ENCODE measurements at places on chromosomes 5 and 9.

- DNase-seq, result peak; percentile 90
Measured at GRCh38 chr9:114894609-114895433, 35.6 kb downstream of the TNFSF8 start.

- no peak for DNase-seq
Measured at GRCh38 chr9:37632479-37632878, 18.3 kb upstream of the FRMPD1 start.

- DNase-seq, result no peak
Measured at GRCh38 chr5:42851481-42851880, 39.8 kb upstream of the SELENOP start.

- DNase-seq, result no peak
Measured at GRCh38 chr9:71681104-71681707, 87.1 kb downstream of the CEMIP2 start.

DNA sequence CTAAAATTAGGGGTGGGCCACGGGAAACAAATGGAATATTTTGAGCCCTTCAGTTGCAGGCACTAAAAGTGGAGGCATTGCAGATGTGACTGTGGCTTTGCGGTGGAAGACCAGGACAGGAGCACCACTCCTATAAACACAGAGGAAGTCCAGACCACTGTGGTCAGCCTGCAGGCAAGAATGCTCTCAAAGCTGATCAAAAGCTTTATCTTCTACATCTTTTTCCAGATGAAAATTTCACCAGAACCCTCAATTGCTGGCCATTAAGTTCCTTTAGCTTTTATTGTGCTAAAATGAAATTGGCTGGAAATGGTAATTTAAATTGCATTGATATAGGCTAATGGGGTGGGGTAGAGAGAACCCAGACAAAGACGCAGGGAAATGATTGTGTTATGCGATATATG is 208.8 kb downstream of the ERCC6L2 start:
- no peak for DNase-seq

- no peak for DNase-seq
Measured at GRCh38 chr5:79143684-79144379, 32.2 kb downstream of the BHMT start.

GRCh38 chr5:902129-902916 is 9.6 kb downstream of the TRIP13 start:
- no peak for DNase-seq

- no peak for DNase-seq
Measured at GRCh38 chr5:107451028-107451427, 219.7 kb downstream of the EFNA5 start.

- DNase-seq, result no peak
Measured at GRCh38 chr5:174275959-174276358, 230.5 kb downstream of the NSG2 start.

DNA sequence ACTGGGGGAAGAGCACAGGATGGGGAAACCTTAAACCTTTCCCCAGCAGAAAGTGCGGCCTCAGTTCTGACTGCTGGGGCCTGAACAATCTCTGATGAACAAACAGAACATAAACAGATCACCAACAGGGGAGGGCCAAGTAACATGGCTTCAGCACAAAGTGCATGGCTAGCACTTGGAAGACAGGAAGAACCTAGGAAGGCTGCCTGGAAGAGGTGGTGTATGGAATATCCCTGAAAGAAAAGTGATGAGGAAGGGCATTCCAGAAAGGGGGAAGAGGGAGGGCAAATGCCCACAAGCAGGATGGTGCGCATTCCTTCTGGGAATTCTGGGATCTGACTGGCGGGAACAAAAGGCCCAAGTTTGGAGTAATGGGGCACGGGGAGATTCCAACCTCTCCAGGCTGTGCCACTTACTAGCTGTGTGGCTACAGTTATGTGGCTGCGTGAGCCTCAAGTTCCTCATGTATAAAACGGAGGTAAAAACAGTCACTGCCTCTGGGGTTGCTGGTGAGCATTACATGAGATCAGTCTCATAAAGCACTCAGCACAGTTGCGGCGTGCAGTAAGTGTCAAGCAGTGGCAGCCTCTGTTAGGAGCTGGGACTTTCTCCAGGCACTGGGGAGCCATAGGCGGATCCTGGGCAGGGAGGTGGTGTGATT is 1.6 kb downstream of the PDGFRB start:
- no peak for DNase-seq

- DNase-seq, result peak; percentile 96
Measured at GRCh38 chr5:56123531-56124243, 109.4 kb downstream of the ANKRD55 start.

DNA sequence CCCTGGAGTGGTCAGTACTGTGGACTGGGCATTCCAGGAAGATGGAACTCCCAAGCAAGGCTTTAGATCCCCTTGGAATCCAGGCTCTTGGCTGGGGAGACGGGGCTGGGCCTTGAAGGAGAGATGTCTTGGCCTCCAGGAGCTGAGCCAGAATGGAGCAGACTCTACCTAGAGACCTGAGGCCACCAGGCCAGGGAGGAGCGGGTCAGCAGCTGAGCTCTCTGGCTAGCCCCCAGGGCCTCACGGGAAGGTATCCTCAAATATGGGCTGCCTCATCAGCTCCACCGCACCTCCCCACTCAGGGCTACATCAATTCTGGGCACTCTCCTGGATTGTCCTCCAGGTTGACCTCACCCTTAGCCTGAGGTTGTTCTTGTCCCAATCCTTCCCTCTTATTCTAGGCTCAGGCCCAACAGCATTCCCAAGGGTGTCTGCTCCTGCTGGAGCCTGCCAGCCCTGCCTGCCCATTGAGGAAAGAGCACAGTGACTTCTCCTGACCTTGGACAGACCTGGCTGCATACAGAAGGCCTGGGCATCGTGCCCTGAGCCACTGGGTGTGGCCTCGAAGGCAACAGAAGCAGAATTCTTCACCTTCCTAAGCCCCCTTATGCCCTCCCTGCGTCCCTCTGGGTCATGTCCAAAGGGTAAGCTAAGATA is 3.0 kb upstream of the PDLIM4 start:
- no peak for DNase-seq

DNA sequence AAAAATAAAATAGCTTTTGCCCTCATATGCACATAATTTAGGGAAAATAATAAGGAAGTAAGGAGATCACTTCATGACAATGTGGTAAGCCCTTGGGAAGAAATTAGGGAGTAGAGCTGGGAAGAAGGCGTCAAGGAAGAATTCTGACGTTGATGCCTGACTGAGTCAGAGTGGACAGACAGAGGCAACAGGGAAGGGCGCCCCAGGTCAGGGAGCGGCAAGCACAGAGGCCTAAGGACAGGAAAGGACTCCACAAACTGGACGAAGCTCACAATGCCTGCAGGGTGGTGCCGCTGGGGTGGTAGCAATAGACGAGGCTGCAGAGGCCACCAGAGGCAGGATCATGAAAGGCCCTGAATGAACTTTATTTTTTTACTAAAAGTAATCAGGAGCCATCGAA is 7.6 kb downstream of the DRD1 start:
- no peak for DNase-seq

GRCh38 chr9:114289571-114290481 is 33.1 kb upstream of the ORM1 start:
- DNase-seq, result no peak

DNA sequence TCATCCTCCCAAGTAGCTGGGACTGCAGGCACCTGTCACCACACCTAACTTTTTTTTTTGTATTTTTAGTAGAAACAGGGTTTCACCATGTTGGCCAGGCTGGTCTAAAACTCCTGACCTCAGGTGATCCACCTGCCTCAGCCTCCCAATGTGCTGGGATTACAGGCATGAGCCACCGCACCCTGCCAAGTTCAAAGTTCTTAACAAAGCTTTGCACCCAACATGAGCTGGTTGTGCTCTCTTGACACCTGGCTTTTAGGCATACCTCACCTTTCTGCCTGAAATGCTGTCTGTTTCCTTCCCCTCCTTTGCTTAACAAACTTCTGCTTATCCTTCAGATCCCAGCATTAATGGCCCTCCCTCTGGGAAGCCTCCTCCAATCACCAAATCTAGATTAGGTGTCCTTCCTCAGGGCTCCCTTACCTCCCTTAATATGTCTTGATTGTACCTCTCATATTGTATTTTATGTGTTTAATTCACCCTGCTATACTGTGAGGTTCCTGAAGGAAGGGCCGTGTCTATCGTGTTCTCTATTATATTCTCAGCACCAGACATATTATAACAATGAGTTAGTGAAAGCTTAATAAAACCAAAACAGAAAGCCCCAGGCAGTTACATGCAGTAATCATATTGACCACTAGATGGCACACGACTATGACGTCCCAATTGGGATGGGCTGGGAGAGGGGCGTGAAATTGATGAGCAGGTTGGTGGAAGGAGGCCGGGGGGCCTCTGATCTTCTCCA is 62.9 kb upstream of the PPARGC1B start:
- DNase-seq, result no peak

DNA sequence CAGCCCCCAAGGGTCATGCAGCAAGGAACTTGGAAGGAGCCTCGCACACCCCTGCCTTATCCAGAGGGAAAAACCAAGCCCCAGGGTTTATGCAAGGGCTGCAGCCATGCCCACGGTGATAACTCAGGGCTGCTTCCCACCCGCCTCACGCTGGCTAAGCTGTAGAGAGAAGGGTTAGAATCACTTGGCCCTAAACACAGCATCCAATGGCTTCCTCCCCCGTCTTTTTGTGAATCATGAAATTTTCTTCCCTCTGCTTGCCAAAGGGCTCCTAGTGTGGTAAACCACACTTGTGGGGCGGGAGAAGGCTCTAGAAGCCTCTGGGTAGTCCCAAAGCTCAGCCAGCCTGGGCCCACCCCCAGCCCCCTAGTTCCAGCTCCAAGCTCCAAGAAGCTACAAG is 55.9 kb upstream of the ORM1 start:
- no peak for DNase-seq

DNA sequence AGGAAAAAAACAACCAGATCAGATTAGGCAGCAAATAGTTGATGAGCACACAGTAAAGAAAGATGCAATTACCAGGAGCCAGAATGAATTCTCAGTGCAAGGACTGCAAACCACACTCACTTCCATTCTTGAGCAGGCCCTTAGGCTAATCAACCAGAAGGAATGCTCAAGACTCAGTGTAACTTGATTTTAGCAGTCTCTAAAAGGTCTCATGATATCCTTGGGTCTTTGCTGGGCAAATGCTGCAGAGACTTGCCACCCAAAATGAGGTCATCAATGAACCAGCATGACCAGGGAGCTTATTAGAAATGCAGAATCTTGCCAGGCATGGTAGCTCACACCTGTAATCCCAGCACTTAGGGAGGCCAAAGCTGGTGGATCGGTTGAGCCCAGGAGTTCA is 20.1 kb upstream of the TMEM245 start:
- DNase-seq, result no peak

GRCh38 chr5:93017849-93018248 is 563.2 kb downstream of the NR2F1-AS1 start:
- DNase-seq, result peak; percentile 14

DNA sequence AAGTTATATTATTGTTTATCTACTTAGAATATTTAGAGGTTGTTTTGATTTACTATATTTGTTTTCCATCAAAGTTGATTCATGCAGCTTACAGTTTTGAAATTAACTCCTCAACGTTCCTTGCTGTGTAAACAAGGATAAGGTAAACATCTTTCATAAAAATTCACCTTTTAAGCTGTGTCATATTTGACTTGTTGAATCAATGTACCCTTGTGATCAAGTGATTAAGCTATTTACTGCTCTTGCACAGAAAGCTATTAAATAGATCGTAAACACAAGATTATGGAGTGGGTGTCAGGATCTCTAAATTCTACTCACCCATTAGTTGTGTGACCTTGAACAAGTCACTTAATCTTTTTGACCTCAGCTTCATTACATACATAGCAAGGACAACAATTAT is 2054.0 kb upstream of the NUDT12 start:
- no peak for DNase-seq

GRCh38 chr5:80408484-80409366 is 861 bp downstream of the ZFYVE16 start:
- DNase-seq, result no peak

DNA sequence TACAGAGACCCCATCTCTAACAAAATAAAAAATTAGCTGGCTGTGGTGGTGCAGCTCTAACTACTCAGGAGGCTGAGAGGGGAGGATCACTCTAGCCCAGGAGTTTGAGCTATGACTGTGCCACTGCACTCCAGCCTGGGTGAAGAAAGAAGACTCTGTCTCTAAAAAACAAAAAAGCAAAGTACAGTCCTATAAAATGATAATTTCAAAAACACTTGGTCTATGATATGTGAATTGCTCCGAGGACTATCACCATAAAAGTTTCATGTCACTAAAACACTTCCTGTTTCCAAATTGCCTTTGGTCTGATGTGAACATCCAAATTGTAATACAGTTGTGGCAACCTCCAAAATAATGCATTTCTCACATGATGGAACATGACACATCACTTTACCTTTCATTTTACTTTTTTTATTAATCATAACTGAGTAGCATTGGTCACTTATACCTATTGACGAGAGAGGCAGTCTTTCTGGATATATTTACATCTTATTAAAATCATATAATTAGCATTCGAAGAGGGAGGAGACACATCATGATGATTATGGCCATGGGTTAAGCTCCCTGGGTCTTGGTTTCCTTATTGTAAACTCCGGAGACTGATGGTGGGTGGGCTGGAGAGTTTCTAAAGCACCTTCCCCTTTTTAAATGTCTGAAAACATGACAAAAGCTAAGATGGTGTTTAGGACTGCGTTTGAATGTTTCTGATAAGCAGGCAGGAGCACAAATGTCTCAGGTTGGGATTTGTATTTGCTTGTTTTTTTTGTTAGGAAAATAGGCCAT is 25.8 kb upstream of the CD180 start:
- DNase-seq, result no peak

- no peak for DNase-seq
Measured at GRCh38 chr5:154526231-154527226, 48.5 kb upstream of the HAND1 start.

- DNase-seq, result no peak
Measured at GRCh38 chr5:151189151-151189550, 31.6 kb upstream of the ANXA6 start.

DNA sequence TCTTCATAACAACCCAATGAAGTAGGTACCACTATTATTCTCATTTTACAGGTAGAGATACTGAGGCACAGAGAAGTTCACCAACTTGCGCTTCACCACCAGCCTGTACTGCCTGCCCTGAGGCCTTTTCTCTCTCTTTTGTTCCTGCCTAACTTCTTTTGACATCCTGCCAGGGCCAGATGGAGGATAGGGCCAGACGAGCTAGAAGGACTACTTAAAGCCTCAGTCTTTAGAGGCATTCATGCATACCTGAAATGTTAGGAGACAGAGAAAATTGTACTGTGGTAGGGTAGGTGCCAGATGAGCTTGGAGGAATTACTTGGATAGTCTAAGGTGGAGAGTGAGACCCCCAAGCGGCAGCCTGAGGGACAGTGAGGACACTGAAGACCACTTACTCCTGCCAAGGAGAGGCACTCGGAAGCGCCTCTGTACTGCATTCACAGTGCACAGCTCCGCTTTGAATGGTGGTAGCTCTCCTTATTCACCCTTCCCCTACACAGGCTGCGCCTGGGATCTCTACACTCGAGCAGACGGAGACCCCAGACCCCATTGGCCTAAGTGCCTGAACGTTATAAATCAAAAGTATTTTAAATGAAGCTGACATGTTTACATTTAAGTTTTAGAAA is 6.2 kb upstream of the ORM1 start:
- no peak for DNase-seq
